ENCODE measurements at places on chromosomes 2 and 18. TPM values are rescaled to one million over a fixed set of nuclear protein-coding genes. Genes with fewer than 3 reads are reported as not detected.
A peak's percentile ranks its signal among the peaks of the same experiment; 100 is the strongest.

- no peak for DNase-seq
These were observed 86.0 kb upstream of the ITGA4 start for GRCh38 chr2:181371195-181371594.

GRCh38 chr18:76441668-76442412 lies 53.2 kb downstream of the ZNF516 start:
- peak; percentile 68 for DNase-seq

DNA sequence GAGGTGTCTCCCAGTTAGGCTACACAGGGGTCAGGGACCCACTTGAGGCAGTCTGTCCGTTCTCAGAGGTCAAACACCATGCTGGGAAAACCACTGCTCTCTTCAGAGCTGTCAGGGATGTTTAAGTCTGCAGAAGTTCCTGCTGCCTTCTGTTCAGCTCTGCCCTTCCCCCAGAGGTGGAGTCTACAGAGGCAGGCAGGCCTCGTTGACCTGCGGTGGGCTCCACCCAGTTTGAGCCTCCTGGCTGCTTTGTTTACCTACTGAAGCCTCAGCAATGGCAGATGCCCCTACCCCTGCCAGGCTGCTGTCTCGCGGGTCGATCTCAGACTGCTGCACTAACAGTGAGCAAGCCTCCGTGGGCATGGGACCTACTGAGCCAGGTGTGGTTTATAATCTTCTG lies 346.3 kb downstream of the CELF4 start:
- no peak for DNase-seq

GRCh38 chr18:53148123-53148522 lies 808.1 kb downstream of the DCC start:
- no peak for DNase-seq

DNA sequence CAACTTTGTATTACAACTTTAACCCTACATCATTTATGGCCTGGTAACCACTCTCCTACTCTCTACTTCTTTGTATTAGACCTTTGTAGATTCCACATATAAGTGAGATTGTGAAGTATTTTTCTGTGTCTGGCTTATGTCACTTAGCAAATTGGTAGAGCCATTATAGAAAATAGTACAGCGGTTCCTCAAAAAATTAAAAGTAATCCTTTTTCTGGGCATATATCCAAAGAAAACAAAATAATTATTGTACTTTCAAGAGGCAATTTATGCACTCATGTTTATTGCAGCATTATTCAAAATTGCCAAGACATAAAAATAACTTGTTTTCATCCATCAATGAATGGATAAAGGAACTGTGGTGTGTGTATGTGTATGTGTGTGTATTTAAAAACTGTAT lies 537.5 kb upstream of the FSIP2 start:
- no peak for DNase-seq

GRCh38 chr18:76633588-76634269 lies 138.7 kb upstream of the ZNF516 start:
- DNase-seq: no peak

NTSR2 gene
- not detected for total RNA-seq

VWC2L gene
- not detected for total RNA-seq

NAPG gene
- total RNA-seq: 43.0 TPM

All from posterior vena cava (tissue), 2 donors.